Stimulated activated CD4-positive, alpha-beta T cell treated with anti-CD3 and anti-CD28 coated beads, Interleukin-1b, Interleukin-23, amount 100 ng/mL, for 24 hours (primary cell): ENCODE measurements at places on chromosomes 13 and 19.

DNA sequence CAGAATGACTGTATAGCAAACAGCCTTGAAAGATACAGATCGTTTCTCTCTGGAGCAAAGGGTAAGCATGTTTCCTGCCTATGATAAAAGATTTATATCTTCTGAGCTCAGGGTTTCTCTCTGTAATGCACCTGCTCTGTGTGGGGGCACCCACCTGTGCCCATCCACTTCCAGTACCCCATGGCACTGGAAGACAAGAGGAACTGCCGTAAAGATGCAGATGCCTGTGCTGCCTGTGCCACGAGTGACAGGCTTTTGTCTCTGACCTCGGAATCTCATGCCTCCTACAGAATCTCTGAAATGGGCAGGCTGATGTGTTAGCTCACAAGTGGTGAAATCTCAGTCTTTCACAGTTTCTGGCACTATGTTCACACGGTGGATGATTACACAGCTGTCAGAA, 50.3 kb upstream of the ATP11A start:
- no peak for DNase-seq

DNA sequence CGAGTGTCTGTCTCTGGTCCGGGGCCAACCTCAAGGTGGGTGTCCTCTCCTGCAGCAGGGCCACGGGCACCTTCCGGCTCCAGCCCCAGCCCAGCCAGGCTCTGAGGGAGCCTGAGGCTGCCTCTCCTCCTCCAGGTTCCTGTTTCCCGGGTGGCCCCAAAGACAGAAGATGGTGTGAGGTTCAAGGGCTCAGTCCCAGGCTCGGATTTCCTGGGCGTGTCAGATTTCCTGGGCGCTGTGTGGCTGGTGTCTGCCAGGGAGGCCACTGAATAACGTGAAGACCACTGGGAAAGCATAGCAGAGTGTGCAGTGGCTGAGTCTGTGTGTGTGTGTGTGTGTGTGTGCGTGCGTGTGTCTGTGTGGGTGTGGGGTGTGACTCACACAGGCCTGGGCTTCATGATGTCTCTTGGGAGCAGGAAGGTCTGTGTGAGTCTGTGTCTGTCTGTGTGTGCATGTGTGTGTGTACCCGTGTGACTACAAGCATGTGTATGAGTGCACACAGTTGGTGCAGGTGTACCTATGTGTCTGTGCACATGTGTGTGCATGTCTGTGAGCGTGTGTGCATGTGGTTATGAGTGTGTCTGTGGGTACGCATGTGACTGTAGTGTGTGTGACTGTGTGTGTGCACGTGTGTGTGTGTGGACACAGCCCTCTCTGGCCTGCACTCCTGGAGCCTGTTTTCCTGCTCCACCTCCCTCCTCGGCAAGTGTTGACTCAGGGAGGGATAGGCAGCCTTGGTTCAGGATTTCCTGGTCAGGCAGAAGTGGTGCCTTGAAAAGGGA, 28.3 kb downstream of the CEBPA start:
- DNase-seq = no peak

DNA sequence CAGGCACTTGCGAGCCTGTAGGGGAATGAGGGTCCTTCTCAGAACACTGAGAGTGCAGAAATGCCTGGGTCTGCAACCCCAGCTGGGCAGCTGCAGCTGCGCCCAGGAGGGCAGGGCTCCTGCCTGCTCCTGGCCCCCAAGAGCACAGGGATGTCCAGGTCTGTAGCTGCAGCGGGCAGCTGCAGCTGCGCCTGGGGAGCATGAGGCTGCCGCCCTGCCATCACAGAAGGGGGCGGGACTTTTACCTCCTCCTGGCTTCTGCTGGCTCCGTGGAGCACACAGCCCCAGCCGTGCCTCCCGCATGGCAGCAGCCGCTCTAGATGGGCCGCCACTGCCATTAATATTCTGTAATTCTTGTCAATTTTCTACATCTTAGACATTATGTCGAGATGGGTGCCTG, 17.8 kb downstream of the CPB2 start:
- DNase-seq = no peak

DNA sequence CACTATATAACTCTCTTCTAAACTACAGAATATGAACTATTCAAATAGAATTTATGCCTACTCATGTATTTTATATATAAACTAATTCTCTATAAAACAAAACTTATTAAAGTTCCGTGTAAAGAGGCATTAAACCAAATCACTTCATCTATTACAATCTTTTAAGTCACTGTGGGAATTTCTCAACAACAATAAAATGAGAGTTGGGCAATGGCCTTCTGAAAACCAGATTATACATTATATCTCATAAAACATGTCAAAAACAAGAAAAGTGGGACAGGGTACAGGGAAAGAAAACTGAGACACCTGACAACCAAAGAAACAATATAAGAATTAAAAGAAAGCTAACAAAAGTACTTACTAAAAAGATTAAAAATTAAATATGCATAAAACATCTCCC, 145.2 kb downstream of the DIAPH3 start:
- no peak for DNase-seq

GRCh38 chr19:38831142-38831605, 420 bp downstream of the ECH1 start:
- no peak for DNase-seq

DNA sequence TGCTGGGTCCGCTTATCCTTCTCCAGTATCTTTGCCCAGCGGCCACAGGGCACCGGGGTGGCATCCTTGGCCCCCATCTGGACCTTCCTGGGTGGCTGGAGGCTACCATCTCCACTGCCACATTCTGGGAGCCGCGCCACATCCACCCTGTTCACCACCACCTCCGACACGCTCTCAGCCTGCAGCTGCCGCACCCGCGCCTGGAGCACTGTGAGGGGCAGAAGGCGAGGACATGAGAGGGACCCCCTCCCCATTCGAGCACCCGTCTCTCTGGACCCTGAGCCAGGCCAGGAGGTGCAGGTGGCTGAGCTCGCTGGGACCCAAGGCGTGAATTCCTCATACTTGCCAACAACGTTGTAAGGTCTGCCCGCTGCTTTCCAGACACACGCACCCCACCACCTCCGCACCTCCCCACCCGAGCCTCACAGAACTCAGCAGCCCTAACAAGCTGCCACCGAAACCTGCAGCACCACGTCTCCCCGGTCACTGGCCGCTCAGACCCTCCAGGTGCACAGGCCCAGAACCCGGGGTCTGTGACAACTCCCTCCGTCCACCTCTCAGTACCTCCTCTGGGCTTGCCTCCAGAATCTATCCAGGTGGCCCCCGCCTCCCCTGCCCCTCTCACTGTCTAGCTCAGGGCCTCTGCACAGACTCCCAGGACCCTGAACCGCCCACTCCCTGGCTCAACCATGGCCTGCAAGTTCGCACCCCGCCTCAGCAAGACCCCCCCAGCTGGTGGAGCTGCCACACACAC, 3.2 kb downstream of the POLRMT start:
- DNase-seq = no peak

GRCh38 chr19:4693471-4694121, 23.5 kb upstream of the MYDGF start:
- no peak for DNase-seq

DNA sequence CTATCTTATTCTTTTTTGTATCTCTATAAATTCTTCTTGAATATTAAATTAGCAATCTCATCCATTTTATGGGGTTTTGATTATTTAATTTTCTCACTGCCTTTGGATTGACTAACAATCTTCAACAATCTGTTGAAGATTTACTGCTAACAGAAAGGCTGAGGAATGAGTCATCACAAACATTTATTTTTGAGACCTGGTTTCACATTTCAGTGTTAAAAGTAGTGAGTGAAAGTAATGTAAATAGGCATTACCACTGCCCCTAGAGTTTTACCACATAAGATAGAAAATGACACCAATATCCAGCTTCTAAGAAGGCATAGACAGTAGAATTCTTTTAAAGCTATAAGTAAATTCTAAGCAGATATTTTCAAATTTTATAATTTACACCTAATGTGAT, 472.8 kb downstream of the OLFM4 start:
- no peak for DNase-seq

GRCh38 chr13:53135301-53135700, 106.7 kb downstream of the OLFM4 start:
- no peak for DNase-seq

- DNase-seq = no peak
Observed at GRCh38 chr19:10805758-10806247, 30.2 kb downstream of the TMED1 start.

DNA sequence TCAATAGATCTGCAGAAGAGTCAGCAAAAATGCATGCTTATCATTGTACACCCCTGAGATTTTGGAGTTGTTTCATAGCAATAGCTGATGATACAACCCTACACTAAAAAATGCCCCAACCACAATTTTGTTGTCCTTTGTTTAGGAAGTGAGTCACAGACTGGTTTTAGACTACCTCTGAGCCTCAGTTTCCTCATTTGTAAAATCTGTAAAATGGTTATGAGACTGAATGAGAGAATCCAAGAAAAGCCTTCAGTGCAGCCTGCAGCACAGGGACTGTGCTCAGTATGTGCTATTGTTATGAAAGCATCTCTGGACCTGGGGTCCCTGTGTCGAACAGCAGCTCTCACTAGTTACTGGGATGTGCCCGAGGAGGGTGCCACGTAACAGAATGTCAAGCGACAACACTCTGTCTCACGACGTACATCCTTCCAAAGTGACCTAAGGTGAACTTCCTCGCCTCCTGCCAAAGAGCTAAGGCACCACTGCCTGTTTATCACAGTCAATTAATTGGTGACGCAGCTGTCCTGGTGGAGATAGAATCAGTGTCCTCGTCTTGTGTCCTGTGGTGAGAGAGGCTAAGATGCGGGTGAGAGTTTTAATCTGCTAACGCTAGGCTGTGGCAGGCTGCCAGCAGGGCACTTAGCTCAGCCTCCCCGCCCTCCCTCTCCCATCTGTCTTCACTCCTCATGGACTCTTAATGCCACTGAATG, 18.1 kb downstream of the DHRS12 start:
- DNase-seq = no peak

GRCh38 chr13:113777311-113778260, 18.6 kb downstream of the TMEM255B start:
- DNase-seq = no peak

DNA sequence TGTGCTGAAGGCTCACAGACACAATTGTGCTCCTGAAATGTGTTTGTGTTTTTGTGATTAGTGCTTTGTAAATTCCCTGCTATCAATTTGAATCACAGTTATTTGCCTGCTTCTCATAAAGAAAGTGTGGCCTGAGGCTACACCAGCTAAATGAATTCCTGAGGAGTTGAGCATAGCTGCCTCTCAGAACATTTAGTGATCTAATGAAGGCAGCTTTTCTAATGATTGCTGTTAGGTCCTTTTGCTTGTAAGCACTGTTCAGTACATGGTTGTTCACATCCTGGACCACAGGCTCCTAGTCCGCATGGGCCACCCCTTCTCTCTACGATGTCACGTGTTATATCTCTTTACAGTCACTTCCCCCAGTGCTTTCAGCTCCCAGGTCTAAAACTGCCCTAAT, 238.2 kb downstream of the B3GLCT start:
- DNase-seq = no peak

DNA sequence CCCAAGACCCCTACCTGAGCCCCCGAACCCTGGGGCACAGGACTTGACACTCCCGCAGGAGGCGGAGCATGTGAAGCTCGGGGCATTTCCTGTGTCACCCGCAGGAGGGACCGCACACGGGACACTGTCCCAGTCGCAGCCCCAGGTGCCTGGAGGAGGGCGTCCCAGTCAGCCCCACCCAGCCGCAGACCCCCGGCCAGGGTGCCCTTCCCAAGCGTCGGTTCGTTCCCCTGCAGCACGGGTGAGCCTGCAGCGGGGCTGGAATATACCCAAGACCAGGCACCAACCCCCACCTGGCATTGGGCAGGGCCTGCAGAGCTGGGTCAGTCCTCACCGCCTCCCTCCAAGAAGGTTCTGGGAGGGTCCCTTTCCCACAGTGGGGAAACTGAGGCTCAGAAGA, 21.6 kb downstream of the TCF3 start:
- DNase-seq = no peak

DNA sequence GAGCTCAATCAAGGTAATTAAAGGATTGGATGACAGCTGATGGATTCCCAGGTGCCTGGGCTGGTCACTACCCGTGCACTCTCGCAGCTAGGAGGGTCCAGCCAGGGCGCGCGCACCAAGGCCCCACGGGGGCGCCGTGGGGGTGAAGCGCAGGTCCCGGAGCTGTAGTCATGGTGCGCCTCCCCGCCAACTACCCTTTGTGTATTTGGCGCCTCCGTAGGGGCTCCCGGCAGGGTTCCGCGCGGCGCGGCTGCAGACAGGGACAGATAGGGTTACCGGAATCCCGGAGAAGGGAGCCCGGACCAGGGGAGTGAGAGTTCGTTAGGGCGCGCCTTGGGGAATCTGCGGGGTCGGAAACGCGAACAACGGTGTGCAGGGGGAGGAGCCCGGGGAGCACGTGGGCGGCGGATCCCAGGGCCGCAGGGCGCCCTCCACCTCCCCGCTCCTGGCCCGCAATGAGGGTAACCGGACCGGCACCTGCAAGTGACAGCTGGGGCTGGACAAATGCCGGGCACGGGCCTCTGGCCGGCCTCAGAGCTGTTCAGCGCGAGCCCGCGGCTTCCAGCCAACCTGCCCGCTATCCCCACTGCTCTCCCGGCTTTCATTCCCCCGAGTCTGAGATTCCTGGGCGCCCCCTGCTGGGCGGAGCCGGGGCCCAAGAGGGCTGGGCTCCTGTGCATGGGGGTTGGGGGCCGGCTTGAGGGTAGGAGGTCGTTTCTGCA, 3.4 kb upstream of the PRAM1 start:
- DNase-seq = peak; percentile 63

DNA sequence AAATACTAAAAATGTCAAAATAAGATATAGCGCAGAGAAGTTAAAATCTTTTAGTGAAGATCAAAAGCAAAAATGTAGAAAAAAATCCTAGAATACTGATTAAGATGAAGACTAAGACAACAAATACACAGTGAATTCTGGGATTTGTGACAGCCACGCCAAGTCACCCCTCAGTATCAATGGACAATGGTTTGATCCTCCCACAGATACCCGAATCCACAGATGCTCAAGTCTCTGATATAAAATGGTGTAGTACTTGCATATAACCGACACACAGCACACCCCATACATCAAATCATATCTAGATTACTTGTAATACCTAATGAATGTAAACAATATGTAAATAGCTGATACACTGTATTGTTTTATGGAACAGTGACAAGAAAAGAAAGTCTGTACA, 5.9 kb downstream of the MIPEP start:
- no peak for DNase-seq

DNA sequence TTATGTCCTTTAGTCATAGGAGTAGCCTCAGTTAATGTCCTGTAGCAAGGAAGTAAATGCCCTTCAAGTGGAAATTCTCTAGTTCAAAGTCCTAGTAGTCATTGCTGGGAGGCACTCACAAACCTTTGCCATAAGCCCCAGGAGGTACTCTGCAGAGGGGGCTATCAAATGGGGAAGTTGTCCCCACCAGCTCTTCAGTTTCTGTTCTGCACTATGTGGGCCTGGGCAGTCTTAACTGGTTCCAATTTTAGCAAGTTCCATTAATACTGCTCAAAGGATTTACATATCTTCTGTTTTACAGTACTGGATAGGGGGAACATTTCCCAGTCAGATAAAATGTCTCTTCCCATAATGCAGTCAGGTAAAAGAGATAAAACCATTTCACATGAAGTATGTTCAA, 101.3 kb downstream of the B3GLCT start:
- DNase-seq = no peak

- DNase-seq = no peak
Observed at GRCh38 chr13:76690611-76691010, 195.6 kb downstream of the KCTD12 start.

- DNase-seq = no peak
Observed at GRCh38 chr13:72534951-72535640, 192.3 kb downstream of the MZT1 start.

- DNase-seq = no peak
Observed at GRCh38 chr19:6161271-6161850, 25.9 kb downstream of the ACSBG2 start.

GRCh38 chr13:113057084-113057483, 48.5 kb upstream of the F7 start:
- DNase-seq = no peak

GRCh38 chr13:98961503-98962105, 16.3 kb downstream of the DOCK9 start:
- DNase-seq = no peak
